Lung microvascular endothelial cell (primary cell): ENCODE measurements at places on chromosomes 2 and 18. TPM values are rescaled to one million over a fixed set of nuclear protein-coding genes. Genes with fewer than 3 reads are reported as not detected.

- no peak for DNase-seq
These were observed 20.3 kb downstream of the LIMS1 start for GRCh38 chr2:108554528-108554927.

Gene LIPG
- total RNA-seq: 0.40 and 6.1 TPM in 2 replicates

Gene IGFBP5
- total RNA-seq: 0.20 and 5.0 TPM in 2 replicates

DNA sequence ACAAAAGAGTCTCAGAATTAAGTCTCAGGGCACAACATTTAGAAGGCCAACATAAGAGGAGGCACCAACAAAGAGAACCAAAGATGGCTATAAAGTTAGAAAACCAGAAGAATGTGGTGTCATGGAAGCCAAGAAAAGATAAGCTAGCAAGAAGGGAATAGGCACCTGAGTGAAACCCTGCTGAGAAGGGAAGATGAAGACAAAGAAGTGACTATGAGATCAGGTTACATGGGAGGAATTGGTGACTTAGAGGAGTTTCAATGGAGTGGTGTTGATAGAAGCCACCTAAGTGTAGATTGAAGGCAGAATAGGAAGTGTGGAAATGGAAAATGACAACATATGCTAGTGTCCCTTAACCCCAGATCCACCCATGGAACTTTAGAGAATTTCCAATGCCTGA, 327.6 kb upstream of the KCNJ3 start:
- no peak for DNase-seq

Gene GKN1
- total RNA-seq: not detected in 2 replicates

Gene DCC
- not detected in 2 replicates for total RNA-seq

Gene CDH7
- total RNA-seq: under 0.01 TPM in 2 replicates

Gene ARHGAP28
- 0.79 and 1.5 TPM in 2 replicates for total RNA-seq

Gene RETSAT
- 50.3 and 63.5 TPM in 2 replicates for total RNA-seq

DNA sequence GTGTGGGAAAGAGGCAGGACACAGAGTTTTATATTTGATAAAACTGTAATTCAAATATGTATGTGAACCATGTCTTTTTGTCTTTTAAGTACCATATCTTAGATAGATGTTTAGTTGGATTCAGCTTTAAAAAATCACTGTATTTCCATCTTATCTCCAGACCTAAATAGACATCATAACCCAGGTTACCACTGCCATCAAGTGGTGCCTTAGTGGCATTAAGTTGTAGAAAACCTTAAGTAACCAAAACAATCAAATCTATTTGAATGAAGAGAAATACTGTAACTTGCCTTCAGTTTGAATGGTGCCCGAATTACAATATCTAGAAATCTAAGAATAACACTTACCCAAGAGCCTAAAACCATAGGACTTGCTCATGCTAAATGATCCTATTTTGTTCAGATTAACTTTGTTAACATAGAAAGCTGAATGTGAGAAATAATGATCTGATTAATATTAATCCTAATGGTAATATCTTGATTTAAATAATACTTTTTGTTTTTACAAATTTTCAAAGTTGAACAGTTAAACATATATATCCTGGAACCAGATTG, 92.5 kb upstream of the MAP2 start:
- peak; percentile 48 for DNase-seq

DNA sequence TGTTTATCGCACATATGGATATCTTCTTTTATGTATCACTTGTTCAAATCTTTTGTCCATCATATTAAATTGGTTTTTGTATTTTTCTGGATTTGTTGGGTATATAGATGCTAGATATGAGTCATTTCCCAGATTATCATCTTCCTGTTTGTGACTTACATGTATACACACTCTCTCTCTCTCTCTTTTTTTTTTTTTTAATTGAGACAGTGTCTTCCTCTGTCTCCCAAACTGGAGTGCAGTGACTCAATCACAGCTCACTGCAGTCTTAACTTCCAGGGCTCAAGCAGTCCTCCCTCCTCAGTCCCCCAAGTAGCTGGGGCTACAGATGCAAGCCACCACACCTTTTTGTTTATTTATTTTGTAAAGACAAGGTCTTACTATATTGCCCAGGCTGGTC, 43.8 kb downstream of the XIRP2 start:
- no peak for DNase-seq

Gene FAM124B
- total RNA-seq: 13.3 and 64.9 TPM in 2 replicates

GRCh38 chr18:79470547-79470946, 74.8 kb downstream of the NFATC1 start:
- DNase-seq: no peak

- peak; percentile 14 for DNase-seq
These were observed 650 bp downstream of the CCBE1 start for GRCh38 chr18:59696311-59697235.

Gene CCDC141
- 0.20 and 0.87 TPM in 2 replicates for total RNA-seq

- no peak for DNase-seq
These were observed 12.6 kb downstream of the PPP1R1C start for GRCh38 chr2:181998041-181998835.

- no peak for DNase-seq
These were observed 7.7 kb downstream of the GBX2 start for GRCh38 chr2:236160366-236161081.

Gene PLCL1
- 0.20 and 1.7 TPM in 2 replicates for total RNA-seq

DNA sequence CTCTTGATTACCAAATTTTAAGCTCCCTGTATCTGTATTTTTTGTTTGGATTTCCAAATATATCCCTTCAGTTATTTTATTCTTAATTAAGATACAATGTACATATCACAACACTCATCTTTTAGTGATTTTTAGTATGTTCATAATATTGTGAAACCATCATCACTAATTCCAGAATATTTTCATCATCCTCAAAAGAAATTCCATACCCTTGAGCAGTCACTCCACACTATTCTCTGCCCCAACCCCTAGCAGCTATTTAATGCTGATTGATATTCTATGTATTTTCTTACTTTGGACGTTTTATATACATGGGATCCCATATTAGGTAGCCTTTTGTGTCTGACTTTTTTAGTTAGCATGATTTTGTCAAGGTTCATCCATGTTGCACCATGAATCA, 127.4 kb upstream of the SLC8A1 start:
- no peak for DNase-seq

DNA sequence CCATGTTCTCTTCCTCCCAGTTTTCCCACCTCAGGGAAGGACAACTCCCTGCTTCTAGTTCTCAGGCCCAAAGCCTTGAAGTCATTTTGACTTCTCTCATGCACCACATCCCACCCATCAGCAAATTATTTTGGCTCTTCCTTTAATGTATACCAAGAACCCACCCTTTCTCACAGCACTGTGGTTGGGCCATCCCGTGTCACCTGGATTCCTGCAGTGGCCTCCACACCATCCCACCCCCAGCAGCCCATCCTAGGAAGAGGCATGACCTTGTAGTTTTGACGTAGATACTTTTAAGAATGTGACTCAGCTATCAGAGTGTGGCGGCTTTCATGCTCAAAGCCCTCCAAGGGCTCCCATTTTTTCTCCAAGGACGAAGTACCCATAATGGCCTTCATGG, 25.6 kb upstream of the CCDC68 start:
- DNase-seq: no peak

DNA sequence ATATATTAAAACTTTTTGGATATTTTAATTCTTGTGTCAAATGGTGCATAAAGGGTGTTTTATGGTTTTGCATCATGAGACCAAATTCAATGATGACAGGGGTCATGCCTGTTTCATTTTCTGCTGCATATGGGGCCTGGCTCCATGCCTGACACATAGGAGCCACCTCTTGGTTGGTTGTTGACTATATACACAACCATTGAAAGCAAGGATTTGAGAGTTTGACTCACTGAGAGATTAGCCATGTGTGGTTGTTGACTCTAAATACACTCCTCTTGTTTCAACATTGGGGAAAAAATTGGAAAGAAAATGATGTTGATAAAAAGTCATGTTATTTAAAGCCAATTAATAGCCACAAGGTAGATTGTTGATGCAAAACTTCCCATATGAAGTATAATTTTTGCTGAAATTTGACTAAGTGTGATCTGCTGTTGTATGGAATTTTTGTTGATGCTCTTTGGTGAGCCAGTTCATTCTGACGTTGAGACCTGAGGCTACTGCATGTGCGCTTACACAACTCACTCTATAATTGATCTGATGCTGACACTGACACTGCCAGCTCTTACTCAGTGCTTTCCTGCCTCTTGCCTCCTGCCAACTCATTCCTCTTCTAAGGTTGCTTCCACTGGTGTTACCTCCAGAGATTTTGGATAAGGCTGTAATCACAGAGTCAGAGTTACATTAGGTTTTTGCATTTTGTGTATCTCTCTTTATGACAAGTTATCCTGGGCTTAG, 446.2 kb upstream of the SLC14A2 start:
- no peak for DNase-seq

DNA sequence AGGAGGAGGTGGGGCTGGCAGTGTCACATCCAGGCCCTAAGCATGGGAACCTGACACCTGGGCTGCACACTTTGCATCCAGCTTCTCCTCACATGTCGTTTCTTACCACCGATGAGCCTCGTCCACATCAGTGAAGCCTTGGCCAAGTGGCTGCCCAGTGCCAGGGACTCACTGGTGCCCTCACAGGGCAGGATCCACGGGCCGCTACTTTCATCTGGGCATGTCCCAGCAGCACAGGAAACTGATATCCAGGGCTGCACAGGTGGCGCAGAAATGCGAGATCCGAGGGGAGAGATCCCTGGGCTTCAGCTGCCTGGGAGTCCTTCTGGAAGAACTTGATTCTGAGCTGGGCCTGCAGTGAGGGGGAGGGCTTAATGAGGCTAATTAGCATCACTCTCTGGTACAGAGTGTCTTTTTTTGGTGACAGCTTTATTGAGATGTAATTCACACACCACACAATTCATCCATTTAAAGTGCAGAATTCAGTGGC, 291.6 kb upstream of the HDAC4 start:
- no peak for DNase-seq

- DNase-seq: peak; percentile 69
These were observed at the start of gene SCN2A for GRCh38 chr2:165239230-165239629. SCN2A (plus strand) TSS chr2:165239414; CDS start chr2:165295824, 56,410 bp downstream.

- no peak for DNase-seq
These were observed 648.3 kb upstream of the PKDCC start for GRCh38 chr2:41399437-41400087.

DNA sequence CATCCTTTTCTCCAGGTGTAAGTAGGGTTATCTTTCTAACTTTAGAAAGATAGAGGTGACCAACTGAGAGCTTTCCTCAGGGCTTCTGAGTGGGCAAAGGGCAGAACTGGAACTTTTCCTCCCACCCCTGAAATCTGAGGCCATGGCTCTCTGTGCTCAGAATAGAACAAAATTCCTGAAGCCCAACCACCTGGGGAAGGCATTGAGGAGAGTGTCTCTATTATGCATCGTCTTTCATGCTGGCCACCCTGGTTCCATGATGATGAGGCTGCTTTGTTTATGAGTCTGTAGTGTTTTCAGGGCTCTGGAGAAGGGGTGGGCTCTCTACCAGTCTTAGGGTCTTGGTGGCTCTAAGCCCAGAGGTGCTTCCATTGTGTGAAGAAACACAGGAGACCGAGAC, 30.7 kb upstream of the IL1R1 start:
- no peak for DNase-seq

DNA sequence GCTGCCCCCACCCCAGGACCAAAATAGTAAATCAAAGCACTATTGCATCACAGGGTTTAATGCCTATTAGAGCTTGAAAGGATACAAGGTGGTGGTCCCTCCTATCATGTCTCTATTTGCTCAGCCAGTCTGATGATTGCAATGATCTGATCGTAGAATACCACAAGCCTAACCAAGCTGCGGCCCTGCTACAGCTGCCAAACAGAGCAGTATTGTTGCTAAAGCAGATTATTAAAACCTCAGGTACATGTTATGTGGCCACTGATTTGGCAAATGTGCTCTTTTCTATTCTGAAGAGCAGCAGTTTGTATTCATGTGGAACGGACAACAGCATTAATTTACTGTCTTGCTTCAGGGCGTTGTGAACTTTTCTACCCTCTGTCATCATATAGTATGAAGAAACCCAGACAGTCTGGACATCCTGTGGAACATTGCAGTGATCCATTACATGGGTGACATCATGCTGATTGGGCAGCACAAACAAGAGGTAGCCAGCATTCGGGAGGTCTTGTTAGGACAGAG, 8.4 kb upstream of the VAPA start:
- peak; percentile 13 for DNase-seq

GRCh38 chr2:202815548-202816360, 55.8 kb downstream of the ICA1L start:
- no peak for DNase-seq

DNA sequence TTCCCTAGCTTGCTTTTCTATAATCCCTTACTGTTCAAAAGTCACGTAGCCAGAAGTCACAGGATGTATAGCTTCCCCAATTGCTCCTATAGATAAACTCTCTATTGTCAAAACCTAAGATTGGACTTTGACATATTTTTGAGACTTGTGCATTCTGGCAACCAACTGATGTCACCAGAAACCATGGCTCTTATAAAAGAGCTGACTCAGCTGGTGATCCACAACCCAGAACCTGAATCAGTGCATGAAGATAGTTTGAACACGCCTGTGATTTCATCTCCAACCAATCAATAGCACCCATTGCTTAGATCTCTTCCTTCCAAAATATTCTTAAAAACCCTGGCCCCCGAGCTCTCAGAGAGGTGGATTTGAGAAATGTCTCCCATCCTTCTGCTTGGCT, 639.9 kb upstream of the PIK3C3 start:
- no peak for DNase-seq

- no peak for DNase-seq
These were observed 48.3 kb upstream of the ST3GAL5 start for GRCh38 chr2:85937069-85937439.

DNA sequence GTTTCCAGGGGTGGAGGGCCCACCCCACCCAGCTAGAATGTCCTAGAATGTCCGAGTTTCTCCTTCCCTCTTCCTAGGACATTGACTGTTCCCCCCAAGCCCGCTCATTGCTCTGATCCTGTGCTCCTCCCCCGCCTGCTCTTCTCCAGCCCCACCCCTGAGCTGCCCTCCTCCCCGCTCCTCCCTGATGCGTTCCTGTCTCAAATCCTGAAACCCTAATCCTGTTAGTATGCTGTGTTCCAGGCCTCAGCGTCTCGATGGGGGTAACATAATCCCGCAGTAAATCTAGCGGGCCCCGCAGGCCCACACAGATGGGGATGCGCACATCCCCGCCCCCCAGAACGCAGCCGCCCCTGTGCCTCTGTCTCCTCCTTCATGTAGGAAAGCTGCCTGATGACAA, 51.3 kb downstream of the NRP2 start:
- no peak for DNase-seq

DNA sequence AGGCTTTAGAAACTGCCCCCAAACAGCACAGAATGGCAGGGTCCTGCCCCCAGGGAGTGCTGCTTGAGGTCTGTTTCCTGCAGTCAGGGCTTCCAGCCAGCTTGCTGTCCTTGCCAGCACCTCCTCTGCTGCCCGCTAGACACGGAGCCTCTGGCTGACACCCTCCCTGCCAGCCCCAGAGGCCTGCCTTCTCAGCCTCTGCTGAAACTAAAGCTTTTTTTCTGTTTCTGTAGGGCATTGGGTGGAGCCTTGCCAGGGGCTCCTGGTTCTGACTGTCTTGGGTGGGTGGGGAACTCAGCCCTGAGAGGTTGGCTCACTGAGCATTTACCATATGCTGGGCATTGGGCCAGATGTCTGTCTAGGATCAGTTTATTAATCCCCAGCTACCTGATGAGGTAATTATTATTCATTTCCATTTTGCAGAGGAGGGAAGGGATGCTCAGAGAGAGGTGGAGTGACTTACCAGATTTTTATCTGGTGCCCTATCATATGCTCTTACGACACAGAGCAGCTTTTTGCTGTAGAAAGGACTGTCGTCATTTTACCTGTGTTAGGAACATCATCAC, 35.4 kb downstream of the INPP4A start:
- DNase-seq: peak; percentile 78
